ENCODE measurements at places on chromosomes 4 and X. TPM values are rescaled to one million over a fixed set of nuclear protein-coding genes. Genes with fewer than 3 reads are reported as not detected.

The ADAM29 gene
- polyA plus RNA-seq = 0.08 TPM

DNA sequence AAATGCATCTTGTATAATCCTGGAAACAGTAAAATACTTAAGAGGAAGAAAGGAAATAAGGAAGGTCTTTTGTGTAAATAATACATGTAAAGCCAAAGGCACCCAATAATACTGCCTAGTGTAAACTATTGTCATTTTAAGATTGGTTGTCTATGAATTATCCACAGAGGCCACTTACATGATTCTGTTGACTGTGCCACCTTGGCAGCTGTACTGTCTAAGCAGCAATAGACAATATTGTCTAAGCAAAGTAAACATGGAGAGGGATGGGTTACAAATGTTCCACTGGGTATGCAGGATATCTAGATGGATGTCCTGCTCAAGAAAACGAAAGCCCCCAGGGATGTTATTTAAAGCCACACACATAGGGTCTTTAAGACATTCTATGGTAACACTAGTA, 19.4 kb downstream of the BEND4 start:
- DNase-seq = no peak

- DNase-seq = no peak
Observed at GRCh38 chr4:6125103-6125651, 75.2 kb downstream of the JAKMIP1 start.

- no peak for DNase-seq
Observed at GRCh38 chrX:134930501-134930900, 60.3 kb upstream of the SMIM10 start.

The ABCG2 gene
- 7.1 TPM for polyA plus RNA-seq

DNA sequence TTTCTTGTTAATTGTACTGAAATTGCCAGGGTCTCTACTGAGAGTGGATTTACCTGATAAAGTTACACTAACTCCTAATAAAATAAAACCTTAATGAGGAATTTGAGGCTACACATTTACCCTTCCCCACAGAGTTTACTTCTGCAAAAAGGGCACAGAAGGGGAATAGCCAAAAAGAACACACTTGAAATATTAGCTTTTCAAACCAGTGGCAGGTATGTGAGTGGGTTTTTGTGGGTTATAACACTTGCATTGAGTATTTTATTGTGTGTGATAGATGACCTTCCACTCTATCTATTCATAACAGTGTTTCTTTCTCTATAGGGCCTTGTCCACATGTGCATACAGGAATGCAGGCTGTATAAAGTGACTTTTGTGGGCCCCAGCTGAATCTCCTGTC, 5.0 kb upstream of the GPR174 start:
- DNase-seq = no peak

- DNase-seq = peak; percentile 40
Observed at GRCh38 chr4:21765810-21766407, 182.7 kb downstream of the KCNIP4 start.

DNA sequence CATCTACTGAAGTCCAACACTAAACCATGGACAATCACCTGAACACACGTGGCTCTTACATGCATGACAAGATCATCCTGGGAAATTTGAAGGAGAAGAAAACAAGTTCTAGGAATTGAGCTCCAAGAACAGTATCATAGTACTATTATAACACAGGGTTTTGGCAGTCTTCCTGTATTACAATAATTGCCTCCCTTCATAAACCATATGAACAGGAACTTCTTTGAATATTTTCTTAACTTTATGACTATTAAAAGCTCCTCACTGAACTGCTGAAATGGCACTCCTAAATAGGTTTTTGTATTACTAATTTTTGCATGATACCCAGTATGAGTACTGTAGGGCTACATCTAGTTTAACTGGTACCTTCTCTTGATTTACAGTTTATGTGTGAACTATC, 130.0 kb downstream of the ZAR1 start:
- no peak for DNase-seq

- DNase-seq = no peak
Observed at GRCh38 chr4:56739066-56739777, 58.1 kb upstream of the HOPX start.

The PASD1 gene
- polyA plus RNA-seq = not detected

DNA sequence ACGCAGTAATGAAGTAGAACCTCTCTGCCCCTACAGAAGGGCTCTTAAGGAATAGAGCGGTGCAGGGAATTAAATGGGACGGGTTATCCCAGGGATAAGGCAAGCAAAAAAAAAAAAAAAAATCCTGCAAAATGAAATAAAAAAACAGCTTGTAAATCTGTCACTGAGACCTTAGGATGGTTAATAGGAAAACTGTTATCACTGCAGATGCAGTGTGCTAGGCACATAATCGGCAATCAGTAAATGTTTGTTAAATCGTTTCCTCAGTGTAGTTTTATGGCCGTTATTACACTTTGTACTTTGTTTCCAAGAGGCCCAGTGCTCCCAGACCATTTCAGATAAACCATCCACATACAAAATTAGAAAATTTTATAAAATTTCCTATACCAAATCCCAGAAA, 1.0 kb downstream of the HNRNPH2 start:
- no peak for DNase-seq

The ETDC gene
- polyA plus RNA-seq = not detected

DNA sequence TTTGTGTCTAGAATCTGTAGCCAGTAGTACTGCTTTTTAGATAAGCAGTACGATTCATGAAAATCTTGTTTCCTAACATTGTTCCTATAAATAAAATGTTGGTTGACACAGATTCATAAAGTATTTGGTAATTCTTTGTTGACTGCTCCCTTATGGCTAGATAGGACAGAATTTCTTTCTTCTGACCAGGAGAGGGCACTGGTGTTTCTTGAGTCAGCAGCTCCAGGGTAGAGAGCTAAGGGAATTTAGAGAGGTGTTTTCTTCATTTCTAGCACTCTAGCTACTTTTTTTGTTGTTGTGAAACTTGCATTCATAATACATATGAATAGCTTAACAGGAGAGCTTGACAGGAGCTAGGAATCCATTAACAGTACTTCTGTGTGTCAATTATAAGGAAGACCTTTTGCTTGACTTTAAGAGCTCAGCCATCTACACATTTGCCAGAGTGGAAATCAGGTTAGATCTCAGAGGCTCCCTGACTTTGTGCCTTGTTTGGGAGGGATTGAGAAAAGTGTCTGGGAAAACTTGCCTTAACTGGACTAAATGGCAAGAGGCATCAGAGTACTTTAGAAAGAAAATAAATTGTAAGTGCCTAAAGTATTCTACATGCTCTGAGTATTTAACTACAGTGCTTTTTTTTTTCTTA, 756.1 kb downstream of the SH3BGRL start:
- DNase-seq = no peak

GRCh38 chrX:23822397-23822796, 39.4 kb downstream of the SAT1 start:
- no peak for DNase-seq

The CYBB gene
- polyA plus RNA-seq = 12.9 TPM

Data from right renal cortex interstitium (tissue), 3 donors.